ENCODE measurements at places on chromosomes 2 and 18. TPM values are rescaled to one million over a fixed set of nuclear protein-coding genes. Genes with fewer than 3 reads are reported as not detected.

DNA sequence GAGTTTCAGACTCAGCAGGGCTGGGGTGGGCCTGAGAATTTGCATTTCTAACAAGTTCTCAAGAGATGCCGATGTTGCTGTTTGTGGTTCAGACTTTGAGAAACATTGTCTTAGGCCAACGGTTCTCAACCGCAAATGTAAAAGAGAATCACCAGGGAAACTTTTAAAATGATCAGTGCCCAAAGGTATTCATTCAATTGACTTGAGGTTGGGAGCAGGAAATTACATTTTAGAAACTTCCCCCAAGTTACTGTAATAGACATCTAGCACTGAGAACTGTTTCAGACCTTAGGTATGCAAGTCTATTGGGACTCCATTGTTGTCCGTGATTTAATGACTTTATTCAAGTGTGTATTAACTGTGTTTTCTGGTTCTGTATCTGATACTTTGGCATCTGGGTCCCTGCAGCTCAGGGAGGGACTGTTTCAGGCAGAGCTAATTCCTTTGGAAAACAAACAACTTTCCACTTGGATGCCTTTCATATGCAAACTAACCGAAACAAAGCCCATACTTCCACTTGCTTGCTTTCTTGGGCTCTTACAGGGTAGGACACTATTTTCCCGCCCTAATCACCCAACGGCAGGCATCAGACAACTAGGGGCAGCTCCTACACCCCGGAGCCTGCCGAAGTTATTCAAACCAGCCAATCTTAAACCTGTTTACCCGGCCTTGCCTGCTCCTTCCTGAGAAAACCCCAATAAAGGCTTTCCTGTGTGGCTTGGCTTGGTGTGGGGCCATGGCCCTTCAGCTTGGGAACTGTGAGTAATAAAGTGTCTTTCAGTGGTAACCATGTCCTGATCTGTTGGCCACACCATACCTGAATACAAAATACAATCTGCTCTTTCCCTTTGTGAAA, 97.6 kb downstream of the POLE4 start:
- peaks cover 5% of the 10 kb centered on the region for H3K27me3 ChIP-seq
- H3K4me1 ChIP-seq, result no peaks in the 10 kb centered on the region
- H3K27ac ChIP-seq, result no peak overlapping the region
- peaks cover 6% of the 10 kb centered on the region for H3K36me3 ChIP-seq
- no peak for DNase-seq
- no peak overlapping the region for H3K4me3 ChIP-seq

DNA sequence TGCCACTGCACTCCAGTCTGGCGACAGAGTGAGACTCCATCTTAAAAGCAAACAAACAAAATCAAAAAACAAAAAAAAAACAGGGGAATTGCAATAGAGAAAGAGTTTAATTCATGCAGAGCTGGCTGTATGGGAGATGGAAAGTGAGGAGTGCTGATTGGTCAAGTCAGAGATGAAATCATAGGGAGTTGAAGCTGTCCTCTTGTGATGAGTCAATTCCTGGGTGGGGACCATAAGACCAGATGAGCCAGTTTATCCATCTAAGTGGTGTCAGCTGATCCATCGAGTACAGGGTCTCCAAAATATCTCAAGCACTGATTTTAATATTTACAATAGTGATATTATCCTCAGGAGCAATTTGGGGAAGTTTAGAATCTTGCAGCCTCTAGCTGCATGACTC, 45.3 kb downstream of the FRZB start:
- H3K36me3 ChIP-seq, result peaks cover 7% of the 10 kb centered on the region
- H3K4me1 ChIP-seq, result no peaks in the 10 kb centered on the region
- H3K27ac ChIP-seq, result no peak overlapping the region
- H3K27me3 ChIP-seq, result peaks cover 36% of the 10 kb centered on the region
- no peak overlapping the region for H3K4me3 ChIP-seq

The KLHL14 gene
- 0.77 TPM for total RNA-seq

The KIF5C gene
- 41.6 TPM for total RNA-seq

The LOXHD1 gene
- 0.30 TPM for total RNA-seq

The NPPC gene
- not detected for total RNA-seq

All from T-helper 17 cell (primary cell).